ENCODE measurements at places on chromosomes 7 and 10.

- no peak for DNase-seq
Observed at GRCh38 chr10:7766241-7766640, 21.6 kb downstream of the KIN start.

DNA sequence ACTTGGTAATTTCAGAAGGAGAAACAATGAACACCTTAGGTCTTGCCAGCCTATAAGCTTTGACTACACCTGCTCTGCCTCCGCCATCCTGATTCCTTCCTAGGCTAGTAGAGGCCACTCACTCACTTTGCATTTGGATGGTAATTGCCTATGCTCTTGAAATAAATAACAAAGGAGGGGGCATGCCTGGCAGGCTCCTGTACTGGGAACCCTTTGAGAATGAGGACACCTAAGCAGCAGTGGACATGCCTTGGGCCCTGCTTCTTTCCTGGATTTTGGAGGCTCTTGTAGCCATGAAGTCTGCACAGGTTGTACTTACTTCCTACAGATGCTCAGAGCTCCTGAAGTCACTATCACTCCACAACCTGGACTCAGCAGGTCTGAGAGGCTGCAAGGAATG is 65.8 kb downstream of the BLNK start:
- DNase-seq: no peak

DNA sequence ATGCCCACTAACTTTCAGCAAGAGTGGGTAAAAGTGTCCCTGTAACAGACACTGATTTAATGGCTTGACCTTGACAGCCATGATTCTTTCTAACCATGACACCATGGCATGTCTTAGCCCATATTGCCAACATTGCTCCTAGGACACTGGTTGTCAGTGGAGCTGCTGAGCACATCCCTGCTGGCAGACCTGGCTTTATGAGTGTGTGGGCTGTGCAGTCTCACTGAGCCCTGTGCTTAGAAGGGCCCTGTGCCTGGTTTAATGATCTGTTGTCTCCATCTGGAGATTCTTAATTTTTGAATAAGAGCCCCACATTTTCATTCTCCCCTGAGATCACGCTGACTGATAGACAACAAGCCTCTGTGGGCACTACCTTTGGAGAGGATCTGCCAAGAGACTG is 243.1 kb upstream of the KIAA1217 start:
- DNase-seq: no peak

- no peak for DNase-seq
Observed at GRCh38 chr7:27535795-27536194, 126.9 kb downstream of the HIBADH start.

DNA sequence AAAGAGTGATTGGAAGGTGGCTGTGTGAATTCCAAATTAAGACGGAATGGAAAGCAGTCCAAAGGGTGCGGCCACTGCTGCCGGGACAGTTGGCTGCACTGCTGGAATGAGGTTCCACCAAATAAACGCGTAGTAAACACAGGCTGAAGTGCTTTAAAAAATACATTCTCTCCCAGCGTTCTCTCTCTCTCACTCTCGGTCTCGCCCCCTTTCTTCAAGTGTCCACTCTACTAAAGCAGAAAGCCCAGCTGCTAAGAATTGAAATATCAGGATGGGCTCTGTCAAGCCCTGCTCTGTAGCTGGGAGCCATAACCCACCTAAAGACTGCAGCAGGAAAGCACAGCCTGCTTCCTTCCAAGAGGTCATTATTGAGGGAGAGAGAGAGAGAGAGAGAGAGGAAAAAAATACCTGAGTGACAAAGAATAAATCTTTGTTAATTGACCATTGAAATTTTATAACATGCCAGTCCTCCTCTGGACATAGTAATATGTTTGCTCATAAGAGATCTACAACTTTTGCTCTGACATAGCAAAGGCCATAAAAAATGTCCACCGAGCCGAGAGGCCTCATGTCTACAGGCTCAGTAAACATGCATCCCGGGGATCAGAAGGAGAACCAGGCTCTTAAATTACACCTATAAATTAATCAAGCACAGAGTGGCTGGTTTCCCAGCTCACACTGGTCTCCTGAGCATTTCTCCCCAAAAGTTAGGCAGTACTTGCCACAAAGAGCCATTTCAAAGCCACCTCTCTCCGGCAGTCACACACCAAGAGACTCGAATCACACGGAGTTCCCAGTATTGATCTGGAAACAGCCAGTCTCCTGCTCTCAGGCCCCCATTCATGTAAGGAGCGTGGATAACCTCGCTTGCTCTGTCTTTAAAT is 72.8 kb downstream of the FGFR2 start:
- DNase-seq: no peak

DNA sequence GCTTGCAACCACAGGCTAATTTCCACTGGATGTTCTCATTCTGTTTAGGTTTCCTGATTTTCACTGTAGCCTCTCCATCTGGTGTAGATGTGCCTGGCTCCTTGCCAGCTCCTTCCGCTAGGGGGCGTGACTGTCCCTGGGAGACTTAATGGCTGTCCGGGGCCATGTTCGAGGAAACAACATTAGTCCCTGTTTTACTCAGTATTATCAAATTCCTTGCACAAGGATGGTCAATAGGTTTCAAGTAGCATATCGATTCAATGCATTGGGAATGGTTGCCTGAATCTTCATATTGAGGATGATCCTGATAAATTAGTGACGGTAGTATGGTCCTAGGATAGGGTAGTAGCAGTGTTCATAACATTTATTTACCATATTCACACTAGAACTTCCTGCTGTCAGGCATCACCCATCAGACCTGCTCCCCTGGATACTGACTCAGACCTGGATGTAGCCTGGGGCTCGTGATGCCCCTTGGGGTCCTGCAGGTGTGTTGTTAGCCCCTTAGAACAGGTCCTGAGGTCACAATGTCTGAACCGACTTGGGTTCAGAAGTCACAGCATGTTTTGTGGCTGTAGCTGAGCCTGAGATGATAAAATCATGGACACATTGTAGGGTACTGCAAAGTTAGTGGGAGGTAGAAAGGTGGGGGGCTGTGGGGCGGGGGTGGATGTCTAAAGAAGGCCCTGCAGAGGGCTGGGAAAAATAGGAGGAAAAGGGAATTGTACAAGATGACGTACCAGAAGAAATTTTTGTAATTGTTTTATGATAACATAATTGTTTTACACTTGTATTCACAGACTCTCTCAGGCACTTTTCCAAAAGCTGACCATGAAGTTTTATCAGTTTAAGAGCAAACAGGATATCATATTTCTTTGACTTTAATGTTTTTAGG is 8.9 kb upstream of the EXOC6 start:
- peak; percentile 29 for DNase-seq

GRCh38 chr7:24108906-24109376 is 175.0 kb upstream of the NPY start:
- no peak for DNase-seq

DNA sequence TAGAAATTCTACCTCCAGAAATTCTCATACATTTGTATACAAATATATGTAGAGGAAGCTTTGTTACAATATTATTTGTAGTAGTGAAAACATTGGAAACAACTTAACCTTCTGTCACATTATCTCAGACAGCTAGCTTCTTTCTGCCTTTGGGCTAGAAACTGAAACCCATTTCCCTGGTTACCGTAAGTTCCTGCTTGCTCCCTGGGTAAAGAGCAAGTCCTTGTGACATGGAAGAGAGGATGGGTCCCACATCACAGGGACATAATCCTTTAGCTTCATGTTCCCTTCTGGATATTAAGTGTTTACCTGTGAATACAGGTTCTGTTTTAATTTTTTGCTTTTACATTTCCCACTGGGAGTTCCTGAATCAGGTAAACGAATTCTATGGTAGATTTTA is 41.8 kb downstream of the KLHDC10 start:
- no peak for DNase-seq

- no peak for DNase-seq
Observed at GRCh38 chr10:103197174-103197573, 4.1 kb upstream of the NT5C2 start.

DNA sequence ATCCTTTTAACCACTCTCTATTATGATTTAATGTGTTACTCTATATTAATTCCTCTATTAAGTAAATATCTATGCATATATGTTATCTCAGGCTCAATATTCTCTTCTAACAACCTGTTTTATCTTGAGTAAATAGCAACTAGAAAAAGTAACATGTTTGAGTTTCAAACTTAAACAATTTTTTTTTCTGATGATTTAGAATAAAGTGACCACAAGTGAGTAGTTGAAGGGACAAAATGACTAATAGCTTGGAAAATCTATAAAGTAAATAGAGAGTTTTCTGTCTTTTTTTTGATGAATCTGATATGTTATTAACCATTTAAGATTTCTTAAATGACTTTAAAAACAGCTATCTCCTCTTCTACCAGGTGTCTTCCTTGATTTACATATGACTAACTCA is 483.8 kb downstream of the TFEC start:
- no peak for DNase-seq

DNA sequence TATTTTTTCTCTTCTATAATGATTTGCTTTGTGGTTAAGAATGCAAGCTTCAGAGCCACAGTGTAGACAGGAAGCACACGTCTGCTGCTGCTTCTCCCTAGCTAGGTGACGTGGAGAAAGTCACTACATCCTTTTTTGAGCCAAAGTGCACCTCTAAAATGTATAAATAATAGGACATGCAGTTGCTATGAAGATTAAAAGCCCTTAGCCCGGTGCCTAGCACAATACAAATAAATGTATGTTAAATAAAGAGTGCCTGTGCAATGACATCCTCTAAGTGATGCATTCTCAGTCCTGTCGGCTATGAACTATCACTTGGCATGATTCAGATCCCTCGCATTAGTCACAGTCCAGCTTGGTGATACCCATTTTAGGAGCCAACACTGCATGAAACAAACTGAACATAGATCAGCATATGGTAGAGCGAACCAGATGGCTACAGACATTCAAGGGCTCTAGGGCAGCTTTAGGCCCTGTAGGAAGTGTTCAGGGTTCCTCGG is 4.8 kb upstream of the TRDMT1 start:
- no peak for DNase-seq

DNA sequence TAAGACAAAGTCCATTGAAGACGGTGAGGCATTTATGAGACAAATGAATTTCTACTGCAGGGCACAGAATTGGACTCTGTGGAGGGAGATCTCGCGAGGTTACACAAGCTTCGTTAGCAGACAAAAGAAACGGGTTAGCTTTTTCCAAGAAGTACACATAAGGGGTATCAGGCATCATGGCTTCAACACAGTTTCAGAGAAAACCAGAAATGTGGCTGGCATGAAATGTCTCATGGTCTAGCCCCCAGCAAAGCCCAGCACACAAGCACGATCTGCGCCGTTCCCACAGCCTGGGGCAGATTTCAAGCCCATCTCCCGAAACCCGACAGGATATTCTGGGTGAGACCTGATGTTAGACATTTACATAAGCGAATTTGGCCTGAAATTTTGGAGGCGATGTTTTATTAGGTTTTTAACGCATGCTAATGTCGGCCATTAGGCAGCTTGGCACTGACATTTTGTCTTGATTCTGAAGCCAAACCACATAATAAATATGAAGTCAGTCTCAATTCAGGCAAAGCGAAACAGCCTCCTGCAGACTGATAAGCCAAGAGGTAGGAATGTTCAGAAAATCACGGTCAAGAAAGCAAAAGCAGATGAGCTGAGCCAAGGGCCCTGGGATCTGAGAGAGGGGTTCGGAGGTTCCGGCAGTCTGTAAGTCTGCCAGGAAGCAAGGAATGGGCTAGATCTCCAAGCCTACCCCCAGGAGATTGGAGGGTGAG is 240.5 kb downstream of the PRPF18 start:
- DNase-seq: no peak

DNA sequence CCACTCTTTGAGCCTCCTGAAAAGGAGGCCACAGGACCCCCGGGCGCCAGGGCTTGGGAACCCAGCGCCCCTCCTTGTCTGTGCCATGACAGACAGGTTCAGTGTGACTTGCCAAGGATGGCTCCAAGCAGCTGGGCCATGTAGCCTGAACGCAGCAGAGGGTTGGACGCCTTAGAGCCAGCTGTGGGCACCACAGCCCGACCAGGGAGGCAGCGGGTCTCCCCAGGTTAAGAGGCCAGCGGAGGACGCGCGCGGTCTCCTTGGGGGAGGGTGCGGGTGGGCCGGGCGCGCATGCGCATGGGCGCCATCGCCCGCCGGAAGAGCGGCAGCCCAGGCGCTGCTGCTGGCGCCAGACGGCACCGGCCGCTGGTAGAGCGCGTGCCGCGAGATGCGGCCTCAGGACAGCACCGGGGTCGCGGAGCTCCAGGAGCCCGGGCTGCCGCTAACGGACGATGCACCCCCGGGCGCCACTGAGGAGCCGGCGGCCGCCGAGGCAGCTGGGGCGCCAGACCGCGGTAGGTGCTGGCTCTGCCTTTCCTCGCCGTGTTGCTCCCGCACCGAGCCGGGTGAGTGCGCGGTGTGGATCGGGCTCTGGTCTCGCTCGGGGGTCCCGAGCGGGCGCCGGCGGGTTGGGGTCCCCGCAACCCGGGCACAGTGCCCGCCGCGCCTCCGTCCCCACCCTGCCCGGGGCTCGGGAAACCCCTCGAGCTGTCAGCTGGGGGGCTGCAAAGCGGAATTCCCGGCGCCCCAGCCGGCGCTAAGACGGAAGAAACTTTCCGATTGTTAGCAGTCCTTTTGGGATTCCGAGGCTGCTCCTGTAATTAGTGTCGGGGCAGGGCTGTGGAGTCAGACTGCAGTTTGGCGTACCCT is at the start of gene SLC35G1:
Gene SLC35G1, plus strand, starts transcription at position 333 of the 870 bp plus-strand sequence. Its CDS starts 56 bp downstream, at position 389.
- peak; percentile 71 for DNase-seq

DNA sequence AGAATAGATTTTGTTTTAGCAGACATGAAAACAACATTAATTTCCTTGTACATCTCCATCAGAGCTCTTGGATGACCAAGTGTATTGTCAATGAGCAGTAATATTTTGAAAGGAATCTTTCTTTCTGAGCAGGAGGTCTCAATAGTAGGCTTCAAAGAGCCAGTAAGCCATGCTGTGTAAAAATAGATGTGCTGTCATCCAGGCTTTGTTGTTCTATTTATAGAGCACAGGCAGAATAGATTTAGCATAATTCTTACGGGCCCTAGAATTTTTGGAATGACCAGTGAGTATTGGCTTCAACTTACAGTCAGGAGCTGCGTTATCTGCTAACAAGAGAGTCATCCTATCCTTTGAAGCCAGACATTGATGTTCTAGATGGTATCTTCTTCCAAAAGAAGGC is 19.0 kb downstream of the MINPP1 start:
- no peak for DNase-seq

GRCh38 chr10:80871083-80871482 is 333.4 kb downstream of the SH2D4B start:
- no peak for DNase-seq

GRCh38 chr7:86448856-86449255 is 194.9 kb upstream of the GRM3 start:
- DNase-seq: no peak

DNA sequence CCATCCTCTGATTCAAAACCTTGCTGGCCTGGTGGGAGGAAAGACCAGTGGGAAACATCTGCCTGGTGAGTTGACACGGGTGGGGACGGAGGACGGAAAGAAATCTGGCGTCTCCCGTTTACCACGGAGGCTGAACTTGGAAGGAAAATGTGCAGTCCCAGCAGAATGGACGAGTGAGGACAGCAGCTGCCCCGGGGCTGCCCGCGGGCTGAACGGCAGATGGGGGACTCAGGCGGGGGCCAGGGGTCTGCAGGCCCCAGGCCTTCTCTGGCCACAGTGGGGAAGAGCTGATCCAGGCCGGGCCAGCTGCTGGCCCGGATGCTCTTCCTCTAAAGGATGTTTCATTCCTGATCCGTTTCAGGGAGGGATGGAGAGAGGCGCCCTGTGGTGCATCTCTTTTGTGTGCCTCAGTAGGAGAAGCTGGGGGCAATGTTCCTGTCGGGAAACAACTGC is 147.5 kb upstream of the CHST15 start:
- DNase-seq: no peak

- no peak for DNase-seq
Observed at GRCh38 chr10:45660876-45661411, 11.6 kb downstream of the ZFAND4 start.

All from activated naive CD4-positive, alpha-beta T cell (primary cell).